ENCODE measurements at places on chromosomes 2 and 18.

DNA sequence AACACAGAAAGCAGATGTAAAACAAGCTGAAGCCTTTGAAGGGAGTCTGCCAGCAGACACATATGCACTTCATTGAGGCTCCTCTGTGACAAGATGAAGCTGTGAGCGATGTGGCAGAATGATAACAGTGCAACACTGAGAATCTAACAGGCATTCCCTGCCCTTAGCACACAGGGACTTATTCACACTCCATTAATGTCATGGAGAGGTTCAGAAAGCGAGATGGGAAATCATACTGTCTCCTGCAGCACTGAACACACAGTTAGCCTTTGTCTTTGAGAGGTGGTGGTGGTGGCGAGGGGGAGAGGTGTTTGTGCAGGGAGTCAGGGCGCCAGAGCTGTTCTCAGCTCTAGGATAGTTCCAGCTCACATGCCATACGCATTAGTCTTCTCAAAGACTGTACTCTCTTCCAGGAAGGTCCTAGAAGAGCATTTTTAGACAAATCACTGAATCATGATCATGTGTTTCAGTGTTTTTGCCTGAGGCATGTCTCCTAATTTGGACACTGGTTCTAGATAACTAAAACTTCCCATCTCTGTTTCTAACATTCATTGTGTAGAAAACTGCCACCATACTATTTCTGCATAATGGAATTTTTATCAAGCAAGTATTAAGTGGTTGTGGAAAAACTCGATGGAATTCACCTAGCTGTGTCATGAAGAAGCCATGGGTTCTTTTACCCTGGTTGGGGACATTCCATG is 93.5 kb upstream of the ITGB6 start:
- DNase-seq, result no peak

DNA sequence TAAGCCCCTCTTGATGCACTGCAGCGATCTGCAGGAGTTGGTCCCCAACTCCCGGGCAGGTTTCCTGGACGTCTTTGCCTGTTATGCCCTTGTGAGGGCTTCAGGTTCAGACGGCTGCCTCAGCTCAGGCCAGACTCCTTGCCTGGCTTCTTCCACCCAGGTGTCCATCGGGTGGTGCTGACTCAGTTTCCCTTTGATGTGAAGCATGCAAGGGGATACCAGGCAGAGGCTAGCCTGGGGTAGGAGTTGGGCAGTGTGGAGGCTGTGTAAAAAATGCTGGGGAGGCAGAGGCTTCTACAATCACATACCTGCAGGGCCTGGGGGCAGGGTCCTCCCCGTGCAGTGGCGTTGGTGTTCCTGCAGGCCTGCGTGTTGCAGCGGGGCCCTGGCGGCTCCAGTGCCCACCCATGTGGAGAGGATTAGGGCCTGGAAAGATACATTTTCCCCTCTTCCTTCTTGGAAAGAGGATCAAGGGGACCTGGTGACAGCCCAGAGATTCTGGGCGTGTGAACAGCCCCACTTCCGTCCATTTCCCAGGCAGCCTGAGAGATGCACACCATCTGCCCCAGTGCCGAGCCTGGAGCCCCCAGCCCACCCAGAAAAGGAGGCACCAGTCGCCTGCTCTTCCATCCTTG is 338.3 kb downstream of the DYSF start:
- DNase-seq, result no peak

DNA sequence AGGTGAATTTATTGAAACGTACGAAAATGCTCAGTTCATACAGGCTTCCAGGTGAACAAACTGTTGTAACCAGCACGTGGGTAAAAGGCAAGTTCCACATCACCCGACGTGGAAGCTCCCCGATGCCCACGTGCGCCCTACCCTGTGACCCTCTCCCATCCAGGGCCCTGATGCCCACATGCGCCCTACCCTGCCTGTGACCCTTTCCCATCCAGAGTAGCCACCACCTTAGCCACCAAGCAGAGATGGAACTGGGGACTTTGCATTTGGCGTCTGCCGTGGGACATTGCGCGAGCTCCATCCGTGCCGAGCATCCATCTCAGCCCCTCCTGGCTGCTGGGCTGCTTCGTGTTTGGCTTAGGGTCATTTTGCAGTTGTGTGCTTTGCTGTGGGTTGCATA is 37.5 kb downstream of the ANO7 start:
- DNase-seq, result peak; percentile 4

DNA sequence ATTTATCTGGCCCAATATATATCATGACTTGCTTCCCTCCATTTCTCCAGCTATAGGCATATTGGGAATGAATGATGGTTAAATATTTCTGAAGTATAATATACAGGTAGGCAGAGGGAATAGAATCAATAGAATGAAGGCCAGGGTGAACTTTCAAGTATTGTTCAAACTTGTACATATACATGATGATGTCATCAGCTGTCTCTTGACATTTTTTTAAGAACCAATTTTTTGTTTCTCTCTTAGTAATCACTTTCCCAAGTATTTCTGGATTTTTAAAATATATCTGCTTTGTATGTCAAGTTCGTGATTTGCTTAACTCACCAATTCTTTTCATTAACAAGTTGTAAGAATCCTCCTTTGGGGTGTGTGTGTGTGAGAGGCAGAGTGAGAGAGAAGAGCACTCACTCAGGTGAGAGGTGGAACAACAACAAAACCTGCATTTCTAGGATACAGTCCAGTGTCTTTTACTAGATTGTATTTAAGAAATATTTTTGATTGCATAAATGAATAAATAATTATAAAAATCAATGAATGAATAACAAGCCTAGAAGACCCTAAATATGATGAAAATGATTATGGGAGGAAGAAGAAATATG is 1239.1 kb downstream of the LRP1B start:
- DNase-seq, result no peak

DNA sequence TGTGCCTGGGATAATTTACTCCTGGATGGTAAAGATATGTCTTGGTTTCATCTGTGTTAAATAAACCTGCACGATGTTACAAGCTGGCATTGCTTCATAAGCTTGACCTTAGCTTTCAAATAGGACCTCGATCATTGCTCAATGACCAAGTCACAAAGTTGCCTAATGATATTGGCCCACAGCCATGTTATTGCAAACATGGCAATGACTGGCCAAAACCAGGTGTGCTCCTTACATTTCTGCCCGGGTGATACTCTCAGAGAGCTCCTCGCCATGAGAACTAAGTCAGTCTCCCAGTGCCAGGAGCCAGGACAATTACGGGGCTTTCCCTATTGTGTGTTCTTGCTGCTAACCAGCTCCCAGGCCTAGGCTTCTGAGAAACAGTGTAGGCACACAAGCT is 72.5 kb upstream of the CYP1B1 start:
- no peak for DNase-seq

GRCh38 chr2:218996937-218997336 is 3.7 kb upstream of the CRYBA2 start:
- DNase-seq, result no peak

- DNase-seq, result no peak
Observed at GRCh38 chr18:77052297-77052982, 80.1 kb downstream of the MBP start.

- no peak for DNase-seq
Observed at GRCh38 chr2:127305990-127306585, 12.1 kb upstream of the ERCC3 start.

DNA sequence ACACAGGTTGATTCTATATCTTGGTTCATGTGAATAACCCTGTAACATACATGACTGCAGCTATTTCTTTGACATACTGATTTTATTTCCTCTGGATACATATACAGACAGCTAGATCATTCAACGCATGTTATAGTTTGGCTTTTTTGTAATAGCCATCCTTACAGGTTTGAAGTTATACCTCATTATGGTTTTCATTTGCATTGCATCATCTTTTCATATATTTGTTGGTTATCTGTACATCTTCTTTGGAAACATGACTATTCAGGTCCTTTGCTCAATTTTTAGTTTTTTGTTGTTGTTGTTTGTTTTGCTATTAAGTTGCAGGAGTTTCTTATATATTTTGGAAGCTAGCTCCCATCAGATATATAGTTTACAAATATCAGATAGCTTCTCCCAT is 276.2 kb upstream of the NETO1 start:
- DNase-seq, result no peak

DNA sequence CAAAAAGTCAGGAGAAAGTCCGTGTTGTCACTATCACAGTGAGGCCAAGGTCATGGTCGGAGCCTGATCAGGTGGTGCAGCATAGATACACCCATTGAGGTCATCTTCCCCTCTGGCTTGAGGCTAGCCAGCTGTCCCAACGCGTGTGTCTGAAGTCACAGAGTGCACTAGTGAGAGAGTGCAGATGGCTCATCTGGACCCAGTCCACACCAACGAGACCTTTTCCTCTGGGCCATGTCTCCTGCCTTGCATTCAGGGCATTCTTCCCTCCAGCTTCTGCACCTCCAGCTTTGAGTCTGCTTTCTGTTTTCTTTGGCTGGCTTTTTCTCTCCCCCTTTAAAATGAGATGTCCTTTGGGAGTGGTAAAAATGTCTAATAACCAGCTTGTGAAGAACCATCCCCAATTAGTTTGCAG is 146.9 kb downstream of the TDRD15 start:
- peak; percentile 83 for DNase-seq

DNA sequence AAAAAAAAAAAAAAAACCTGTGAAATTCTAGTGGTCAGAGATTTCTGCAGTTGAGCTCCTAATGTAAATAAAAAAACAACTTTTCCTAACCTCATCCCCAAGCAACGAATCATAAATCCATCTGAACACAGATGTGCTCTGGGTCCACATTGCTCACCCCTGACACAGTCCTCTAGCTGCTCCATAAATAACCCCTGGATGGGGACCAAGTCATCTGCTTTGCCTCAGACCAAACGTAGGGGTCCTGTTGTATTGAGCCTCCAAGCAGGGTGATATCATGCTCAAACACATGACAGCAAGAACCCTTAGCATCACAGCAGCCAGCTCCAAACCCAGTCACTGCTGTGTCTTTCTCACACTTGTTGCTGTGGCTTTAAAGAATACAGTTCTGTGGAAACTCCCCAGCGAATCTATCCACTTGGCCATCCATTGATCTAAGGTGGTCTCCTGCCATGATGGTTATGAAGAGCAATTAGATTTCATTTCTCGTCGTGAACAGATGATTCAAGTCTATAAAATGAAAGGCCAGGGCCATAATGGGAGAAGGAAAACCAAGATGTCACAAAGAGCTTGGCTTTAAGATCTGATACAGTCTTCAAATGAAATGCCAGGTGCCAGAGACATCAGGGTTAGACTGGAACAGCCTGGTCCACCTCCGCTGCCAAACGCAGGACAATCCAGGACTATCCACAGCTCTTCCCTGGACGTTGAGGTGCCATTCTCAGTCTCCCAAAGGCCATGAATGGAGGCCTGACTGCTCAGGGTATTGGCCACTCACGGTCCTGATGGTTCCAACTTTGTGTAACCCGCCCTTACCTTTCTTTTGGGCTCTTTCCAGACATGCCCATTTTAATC is 39.0 kb downstream of the TBC1D8 start:
- DNase-seq, result peak; percentile 45

- DNase-seq, result no peak
Observed at GRCh38 chr2:71697106-71698004, 244.0 kb downstream of the DYSF start.

GRCh38 chr2:71389384-71390072 is 57.9 kb downstream of the ZNF638 start:
- DNase-seq, result no peak

GRCh38 chr2:213065583-213066442 is 85.6 kb downstream of the IKZF2 start:
- DNase-seq, result peak; percentile 22

DNA sequence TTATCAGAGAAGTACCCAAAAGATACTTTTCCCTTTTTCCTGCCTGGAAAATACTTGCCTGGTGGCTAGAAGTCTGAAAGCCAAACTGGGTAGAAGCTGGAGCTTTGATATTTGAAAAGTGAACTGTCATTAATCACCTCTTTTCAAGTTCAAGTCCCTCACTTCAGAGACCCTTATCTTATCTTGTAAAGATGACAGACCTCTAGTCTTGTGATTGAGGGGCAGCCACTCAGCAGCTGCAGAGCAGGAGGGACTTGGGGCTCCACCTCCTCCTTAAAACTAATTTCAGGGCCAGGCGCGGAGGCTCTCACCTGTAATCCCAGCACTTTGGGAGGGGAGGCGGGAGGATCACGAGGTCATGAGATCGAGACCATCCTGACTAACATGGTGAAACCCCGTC is 64.2 kb upstream of the CDCA7 start:
- DNase-seq, result no peak

- DNase-seq, result no peak
Observed at GRCh38 chr2:33241581-33241980, 234.9 kb upstream of the RASGRP3 start.

GRCh38 chr2:37827911-37828511 is 97.1 kb upstream of the RMDN2 start:
- no peak for DNase-seq

DNA sequence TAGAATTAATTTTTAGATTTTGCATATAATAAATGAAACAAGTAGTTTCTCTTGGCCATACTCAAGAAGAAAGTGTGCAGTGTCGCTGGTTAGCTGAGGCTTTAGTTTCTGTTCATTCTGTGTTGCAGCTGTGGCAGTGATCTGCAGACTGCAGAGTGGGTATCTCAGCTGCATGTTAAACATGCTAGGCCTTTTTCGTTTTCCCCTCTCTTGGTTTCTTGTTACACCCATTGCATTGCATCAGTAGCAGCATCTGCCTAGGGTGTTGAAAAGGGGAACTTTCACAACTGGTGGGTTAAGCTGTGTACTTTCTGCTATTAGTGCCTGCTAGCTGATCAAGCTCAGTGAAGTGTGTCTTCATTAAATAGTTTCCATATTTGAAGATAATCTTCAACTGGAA is 51.3 kb downstream of the ACSL3 start:
- no peak for DNase-seq

GRCh38 chr2:108918156-108918874 is 70.7 kb downstream of the EDAR start:
- DNase-seq, result no peak

- no peak for DNase-seq
Observed at GRCh38 chr2:219001577-219002394, 8.6 kb upstream of the CRYBA2 start.

DNA sequence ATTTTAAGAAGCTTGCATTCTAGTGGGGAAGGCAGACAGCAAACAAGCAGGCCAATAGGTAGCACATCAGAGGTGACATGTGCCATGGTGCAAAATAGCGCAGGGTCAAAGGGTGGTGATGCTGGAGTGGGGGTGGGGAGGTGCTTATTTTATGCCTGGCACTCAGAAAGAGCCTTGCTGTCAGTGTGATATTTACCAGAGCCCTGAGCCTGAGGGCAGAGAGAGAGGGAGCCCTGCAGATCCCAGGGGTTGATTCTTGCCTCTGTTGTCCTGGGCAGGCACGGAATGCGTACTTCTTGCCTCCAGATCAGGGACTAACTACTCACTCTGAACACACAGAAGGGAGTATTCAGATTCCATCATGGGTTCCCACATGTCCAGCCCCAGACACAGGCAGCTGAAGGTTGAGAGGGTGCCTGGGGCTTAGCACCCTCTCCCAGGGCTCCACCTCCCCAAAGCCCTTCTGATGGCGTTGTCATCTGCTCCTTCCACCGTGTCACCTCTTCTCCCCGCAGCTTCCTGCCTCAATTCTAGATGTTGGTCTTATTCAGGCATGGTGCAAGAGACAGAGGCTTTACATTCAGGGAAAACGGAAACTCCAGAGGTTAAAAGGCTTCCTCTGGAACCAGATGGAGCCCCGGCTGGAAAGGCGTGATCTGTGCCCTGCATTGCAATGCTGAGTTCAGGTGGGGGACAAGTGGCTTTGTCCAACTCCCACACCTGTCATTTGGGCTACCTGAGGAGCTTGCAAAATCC is 252.3 kb downstream of the HAUS1 start:
- DNase-seq, result peak; percentile 33

All from left ventricle myocardium inferior (tissue), 1 donor.